ENCODE measurements at places on chromosomes 13 and 19.

- DNase-seq: no peak
These were observed 10.4 kb downstream of the LMNB2 start for GRCh38 chr19:2446381-2446780.

GRCh38 chr13:81051873-81052272 is 710.9 kb upstream of the SPRY2 start:
- DNase-seq: no peak

GRCh38 chr13:37492741-37493514 is 105.6 kb downstream of the POSTN start:
- no peak for DNase-seq

GRCh38 chr19:6062274-6062673 is 48.0 kb downstream of the RFX2 start:
- no peak for DNase-seq

- no peak for DNase-seq
These were observed 331.1 kb upstream of the KLF12 start for GRCh38 chr13:74465271-74465670.

DNA sequence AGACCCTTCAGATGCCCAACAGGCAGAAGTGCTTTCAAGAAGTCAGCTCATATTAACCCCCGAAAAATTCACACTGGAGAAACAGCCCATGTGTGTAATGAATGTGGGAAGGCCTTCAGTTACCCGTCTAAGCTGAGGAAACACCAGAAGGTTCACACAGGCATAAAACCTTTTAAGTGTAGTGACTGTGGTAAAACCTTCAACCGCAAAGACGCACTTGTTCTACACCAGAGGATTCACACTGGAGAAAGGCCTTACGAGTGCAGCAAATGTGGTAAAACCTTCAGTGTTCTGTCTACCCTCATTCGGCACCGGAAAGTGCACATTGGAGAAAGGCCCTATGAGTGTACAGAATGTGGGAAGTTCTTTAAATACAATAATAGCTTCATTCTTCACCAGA is 8.6 kb downstream of the ZNF584 start:
- DNase-seq: no peak

- DNase-seq: no peak
These were observed 30.7 kb downstream of the INSR start for GRCh38 chr19:7263521-7263920.

- no peak for DNase-seq
These were observed 636.2 kb downstream of the DIAPH3 start for GRCh38 chr13:59527500-59527899.

GRCh38 chr13:60514891-60515290 is 117.9 kb downstream of the TDRD3 start:
- no peak for DNase-seq

DNA sequence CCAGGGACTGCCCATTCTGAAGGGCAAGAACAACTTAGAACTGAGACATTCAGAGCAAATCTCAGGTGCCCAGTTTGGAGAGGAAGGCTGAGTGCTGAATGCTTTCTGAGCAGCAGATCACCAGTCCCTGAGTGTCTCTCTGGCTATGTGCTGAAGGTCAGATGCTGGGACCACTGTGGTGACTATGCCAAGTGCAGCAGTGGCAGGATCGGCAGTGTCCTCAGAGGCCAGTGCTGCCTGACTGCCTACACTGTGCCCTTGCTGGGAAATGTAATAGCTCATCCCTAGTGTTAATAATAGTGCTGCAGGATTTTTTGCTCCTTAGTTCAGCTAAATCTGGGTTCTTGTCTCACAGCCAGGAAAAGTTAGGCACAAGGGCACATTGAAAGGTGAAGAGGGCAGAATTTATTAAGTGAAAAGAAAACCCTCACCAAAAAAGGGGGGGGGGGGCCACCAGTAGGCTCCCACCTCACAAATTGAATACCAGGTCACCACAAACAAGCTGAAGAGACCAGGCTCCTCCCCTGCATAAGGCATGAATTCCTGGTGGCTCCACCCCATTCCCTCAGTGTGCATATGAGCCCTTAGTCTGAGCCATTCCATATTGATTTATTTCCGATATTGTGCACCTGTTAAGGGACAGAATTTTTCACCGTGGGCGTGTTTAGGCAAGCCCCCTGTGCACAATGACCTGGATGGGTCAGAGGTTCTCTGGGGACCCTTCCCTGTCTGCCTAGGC is 18.5 kb downstream of the RFXAP start:
- no peak for DNase-seq

DNA sequence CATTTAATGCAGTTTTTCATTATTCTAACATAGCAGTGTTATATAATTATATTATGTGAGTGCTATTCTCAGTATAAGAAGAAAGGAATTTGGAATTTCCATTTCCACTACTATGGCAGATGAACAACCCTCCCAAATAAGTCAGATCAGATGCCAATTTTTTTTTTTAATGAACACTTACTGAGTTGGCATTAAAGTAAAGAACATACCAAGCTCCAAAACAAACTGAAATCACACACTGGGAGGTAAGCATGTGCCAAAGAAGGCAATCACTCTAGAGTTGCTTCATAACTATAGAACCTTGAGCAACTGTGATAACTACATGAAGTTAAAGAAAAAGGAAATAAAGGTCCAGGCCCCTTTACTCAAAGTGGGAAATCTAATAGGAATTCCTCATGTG is 90.3 kb downstream of the RNF17 start:
- DNase-seq: no peak

- no peak for DNase-seq
These were observed 33.1 kb downstream of the SLC25A42 start for GRCh38 chr19:19096641-19097627.

- DNase-seq: no peak
These were observed 283.4 kb upstream of the KLHL1 start for GRCh38 chr13:70391678-70392077.

- no peak for DNase-seq
These were observed 2.5 kb downstream of the PDE4A start for GRCh38 chr19:10422846-10423245.

DNA sequence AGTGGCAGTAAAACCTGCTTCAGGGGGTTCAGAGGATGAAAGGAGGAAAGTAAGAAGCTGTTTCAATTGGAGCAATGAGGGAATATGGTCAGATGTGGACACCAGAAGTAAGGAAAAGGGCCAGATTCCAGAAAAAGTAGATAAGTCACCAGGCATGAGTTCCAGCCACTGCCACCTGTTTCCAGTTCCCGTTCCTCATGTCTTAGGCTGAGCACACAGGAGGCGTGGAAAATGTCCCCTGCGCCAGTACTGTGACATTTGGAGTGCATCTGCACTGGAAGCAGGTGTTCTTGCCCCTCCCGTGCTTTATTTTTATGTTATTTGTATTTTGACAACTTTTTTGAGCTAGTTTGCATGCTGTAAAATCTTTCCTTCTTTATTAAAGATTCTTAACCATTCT is 25.3 kb downstream of the LMO7 start:
- no peak for DNase-seq

DNA sequence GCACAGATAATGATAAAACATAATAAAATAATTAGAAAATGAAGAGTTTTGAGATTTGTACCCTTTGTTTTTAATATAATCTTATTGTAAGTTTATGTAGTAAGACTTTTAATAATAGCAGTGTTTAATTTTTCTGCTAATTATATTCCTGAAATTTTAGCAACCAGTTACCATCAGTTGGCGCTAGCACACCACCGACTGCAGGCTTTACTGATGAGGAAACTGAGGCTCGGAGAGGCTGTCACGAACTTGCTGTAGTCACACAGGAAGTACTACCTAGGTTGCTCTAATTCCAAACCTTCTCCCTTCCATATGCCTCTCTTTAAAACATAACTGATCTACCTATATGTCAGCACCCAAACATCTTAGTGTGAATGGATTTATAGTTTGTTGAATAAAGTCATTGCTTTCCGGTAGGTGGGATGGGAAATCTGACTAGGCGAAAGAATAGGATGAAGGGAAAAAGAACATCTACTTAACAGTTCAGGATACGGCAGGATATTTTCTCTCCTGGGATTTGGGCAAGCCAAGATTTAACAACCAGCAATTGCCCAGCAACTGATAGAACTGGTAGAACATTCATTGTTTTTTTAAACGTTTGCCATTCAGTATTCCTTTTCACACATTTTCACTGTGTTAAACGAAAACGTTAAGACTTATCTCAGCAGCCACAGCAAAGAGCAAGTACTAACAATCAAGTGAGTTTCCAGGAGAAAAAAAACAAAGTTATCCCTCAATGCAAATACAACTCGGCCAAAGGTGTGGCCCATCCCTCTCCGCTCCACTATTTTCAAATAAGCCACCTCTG is 822 bp upstream of the RFXAP start:
- no peak for DNase-seq

GRCh38 chr13:73129023-73129422 is 70.2 kb downstream of the KLF5 start:
- DNase-seq: no peak

DNA sequence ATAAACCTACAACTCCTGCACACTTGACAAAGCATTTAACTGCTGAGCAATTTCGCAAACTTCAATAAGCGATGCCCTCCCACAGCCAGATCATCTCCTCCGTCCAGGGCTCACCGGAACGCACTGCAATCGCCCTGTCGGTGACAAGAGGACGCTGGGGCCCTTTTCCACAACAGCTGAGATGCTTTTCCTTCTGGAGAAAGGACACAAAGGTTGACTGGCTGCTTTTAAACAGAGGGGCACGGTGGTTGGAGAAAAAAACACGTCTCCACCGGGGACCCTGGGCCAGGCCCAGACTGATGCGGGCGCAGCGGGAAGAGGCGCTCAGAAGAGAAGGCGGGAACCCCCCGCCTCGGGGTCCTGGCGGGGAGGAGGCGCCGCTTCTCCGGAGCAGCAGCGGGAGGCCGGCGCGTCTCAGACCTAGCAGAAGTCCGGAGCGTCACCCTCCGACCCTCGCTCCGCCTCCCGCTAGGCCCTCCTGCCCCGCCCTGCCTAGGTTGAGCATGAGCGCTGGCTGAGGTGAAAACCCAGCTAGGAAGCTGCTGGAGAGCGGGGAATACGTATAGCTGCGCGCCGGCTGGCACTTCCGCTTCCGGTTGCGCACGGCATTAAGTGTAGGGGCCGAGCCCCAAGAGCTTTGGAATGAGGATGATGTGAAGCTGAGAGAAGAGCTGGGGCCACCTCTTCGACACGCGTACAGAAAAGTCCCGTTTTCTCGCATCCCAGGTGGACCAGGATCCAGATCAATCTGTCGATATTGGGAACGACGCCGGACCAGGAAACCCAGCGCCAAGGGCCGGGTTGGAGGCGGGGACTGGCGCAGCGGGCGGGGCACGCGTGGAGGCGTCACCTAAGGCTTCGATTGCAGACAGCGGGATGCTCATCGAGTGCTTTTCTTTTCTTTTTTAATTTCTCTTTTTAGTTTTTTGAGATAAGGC is at the start of gene ZNF846:
TSS of gene ZNF846 (minus strand) at position 564 of the 938 bp plus-strand sequence. CDS start 3,788 bp downstream, outside the sequence.
- DNase-seq: peak; percentile 83

DNA sequence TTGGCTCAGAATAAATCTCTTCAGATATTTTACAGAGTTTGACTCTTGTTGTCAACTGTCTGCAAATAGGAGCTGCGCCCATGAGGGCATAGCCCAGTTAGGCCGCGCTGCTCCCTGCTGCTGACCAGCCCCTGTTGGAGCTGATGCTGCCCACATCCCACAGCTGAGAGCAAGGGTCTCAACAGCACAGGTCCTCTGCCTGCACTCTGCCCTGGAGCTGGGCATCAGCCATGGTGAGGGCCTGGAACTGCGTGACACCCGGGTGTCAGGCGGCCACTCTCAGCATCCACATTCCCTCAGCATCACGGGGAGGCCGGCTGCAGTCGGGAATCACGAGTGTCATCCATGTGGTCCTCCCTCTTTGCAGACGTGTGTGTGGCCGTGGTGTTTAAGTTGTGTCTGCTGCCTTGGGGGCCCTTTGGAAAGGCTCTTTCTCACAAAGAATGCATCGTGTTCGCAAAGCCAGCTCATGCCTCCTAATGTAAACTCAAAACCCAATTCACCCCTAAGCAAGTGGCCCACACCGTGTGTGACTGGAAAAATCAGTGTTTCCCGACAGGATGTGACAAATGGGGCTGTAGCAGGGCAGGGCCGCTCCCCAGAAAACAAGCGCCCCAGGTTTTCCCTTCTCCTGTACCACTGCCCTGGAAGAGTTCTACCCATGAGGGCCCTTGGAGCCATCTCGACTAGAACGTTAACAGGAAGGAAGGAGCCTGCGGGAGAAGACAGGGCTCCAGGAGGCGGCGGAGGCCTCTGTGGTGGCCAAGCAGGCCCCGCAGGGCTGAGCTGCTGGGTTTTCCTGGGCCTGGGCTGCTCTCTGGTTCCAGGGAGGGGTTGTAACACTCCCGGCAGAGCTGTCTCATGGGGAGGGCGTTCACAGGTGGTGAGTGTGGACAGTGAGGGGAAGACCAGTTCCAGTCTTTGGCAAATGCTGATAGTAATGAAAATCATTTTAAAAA is 20.3 kb downstream of the ATP11A start:
- DNase-seq: no peak

GRCh38 chr13:19978831-19979437 is 20.4 kb downstream of the ZMYM2 start:
- DNase-seq: no peak

DNA sequence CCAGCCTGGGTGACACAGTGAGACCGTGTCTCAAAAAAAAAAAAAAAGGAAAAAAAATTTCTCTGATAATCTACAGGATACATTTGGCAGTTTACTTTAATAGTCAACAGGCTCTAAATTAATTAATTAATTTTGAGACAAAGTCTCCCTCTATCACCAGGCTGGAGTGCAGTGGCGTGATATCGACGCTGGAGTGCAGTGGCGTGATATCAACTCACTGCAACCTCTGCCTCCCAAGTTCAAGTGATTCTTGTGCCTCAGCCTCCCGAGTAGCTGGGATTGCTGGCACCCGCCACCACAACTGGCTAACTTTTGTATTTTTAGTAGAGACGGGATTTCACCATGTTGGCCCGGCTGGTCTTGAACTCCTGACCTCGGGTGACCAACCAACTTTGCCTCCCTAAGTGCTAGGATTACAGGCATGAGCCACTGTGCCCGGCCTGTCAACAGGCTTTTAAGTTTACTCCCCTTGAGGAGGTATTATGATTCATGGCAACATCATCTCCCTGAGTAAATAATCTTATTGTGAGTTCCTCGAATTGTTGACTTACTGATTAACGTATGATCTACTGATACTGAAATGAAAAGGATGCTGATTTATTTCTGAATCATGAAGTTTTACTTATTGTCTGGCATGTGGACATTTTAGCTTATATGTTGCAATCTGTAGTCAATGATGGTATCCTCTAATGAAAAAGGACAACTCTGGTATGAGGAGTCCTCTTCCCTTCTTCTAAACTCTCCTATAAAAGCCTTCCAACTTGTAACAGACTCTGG is 21.3 kb upstream of the MTRF1 start:
- no peak for DNase-seq

DNA sequence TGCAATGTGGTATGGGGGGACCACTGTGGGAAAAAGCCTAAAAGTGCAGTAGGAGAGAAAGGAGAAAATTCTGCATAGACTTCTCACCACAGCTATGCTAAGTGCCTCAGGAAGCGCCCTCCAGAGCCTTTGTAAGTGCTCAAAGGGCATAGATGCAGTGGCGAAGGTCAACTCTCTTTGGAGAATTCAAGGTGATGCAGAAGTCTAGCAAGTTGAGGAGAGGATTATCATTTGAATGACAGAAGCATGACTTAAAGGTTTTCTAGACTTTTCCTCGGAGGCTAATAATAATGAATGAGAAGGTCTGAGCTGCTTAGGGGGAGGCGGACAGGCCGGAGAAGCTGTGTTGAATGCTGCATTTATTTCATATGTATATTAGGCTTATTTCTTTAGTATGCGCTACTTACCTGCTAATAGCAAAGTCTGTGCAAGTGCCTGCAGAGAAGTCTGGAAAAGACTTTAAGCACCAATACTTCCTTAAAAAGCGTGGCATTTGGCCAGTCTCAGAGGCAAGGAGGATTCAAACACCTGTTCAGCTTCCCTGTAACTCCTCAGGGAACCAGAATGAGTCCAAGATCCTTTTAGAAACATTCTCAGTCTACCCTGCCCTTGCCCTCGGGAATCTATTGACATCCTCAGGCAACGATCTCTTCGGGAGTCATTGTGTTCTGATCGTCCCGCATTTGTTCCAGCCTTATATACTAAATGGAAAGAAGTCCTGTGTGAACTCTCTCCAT is 56.2 kb downstream of the FLT1 start:
- no peak for DNase-seq

All from stimulated activated CD8-positive, alpha-beta memory T cell treated with anti-CD3 and anti-CD28 coated beads, Interleukin-7, amount 100 ng/mL, for 1 hour (primary cell).